MCF 10A (cell line): ENCODE measurements at places on chromosomes 7 and 10. TPM values are rescaled to one million over a fixed set of nuclear protein-coding genes. Genes with fewer than 3 reads are reported as not detected.

DNA sequence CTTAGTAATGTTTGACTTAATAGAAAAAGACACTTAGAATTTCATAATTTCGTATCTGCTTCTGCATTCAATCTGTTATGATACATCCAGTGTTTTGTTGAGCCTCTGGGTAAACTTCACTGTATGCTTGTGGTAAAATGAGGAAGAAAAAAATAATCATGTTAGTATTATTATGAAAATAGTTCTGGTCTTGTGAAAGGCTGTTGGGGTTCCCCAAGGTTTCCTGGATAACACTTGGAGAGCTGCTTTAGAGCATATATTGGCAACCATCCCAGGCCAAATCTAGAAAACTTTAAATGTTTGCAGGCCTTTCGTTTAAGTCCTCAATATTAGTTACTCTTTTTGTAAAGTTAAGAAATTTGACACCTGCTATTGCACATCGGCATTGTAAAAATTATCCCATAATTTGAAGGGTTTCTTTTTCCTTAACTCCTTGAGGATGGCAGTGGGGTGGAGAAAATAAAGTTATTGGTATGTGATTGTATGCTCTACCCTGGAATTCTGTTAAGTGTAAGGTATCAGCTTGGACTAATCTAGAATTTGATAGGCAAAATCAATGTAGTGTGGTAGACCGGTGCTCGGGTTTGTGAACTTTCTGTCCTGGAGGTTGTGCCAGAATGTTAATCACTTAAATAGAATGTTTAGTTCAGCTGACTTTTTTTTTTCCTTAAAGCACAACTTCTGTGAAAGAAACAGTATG, 54.5 kb downstream of the WAC start:
- peak; percentile 35 for DNase-seq

GRCh38 chr7:98038731-98039130, 48.7 kb upstream of the OCM2 start:
- DNase-seq: no peak

GRCh38 chr10:101889256-101890210, 45.9 kb upstream of the KCNIP2 start:
- DNase-seq: peak; percentile 81

- DNase-seq: no peak
Measured at GRCh38 chr7:153017223-153017622, 257.7 kb downstream of the ACTR3B start.

DNA sequence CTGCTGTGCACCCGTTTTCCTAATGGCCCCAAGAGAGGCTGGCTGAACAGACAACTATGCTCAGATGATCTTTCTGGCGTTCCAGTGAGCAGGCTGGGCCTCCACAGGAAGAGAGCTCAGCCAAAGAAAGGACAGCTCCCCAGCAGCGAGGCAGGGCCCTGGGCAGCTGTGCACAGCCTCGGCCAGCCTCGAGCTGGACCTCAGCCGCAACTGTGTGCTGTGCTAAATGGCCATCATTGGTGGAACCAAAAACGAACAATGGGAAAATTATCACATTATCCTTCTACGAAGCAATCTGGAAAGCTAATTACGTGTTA, 97.5 kb downstream of the CTBP2 start:
- no peak for DNase-seq

GRCh38 chr10:66151346-66151745, 774.5 kb upstream of the LRRTM3 start:
- DNase-seq: peak; percentile 50

DNA sequence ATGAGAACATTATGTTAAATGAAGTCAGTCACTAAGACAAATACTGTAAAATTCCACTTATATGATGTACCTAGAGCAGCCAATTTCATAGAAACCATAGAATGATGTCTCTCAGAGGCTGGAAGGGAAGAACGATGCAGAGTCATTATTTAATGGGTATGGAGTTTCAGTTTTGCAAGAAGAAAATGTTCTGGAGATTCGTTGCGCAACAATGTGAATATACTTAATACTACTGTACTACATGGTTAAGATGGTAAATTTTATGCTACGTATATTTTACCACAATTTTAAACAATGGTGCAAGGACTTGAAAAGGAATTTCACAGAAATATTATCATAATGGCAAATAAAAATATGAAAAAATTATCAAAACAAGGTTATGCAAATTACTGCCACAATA, 972.6 kb downstream of the KCNMA1 start:
- no peak for DNase-seq

DNA sequence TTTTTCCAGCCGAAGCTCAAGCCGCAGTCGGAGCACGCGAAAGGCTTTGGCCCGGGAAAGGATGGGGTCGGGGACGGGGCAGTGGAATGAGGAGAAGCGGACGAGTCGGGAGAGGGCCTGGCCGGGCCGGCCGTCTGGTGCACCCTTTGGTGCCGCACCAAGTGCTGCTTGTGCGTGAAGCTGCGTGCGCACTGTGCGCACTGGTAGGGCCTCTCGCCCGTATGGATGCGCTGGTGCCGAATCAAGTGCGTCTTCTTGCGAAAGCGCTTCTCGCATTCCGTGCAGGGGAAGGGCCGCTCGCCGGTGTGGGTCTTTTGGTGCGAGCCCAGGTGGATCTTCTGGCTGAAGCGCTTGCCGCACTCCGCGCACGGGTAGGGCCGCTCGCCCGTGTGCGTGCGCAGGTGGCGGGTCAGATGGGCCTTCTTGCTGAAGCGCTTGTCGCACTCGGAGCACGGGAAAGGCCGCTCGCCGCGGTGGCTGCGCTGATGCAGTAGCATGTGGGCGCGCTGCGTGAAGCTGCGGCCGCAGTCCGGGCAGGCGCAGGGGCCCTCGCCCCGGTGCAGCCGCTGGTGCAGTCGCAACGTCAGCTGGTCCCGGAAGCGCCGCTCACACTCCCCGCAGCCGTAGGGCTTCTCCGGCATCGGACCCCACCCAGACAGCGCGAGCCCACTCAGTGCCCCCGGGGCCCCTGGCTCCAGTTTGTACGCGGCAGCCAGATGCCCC, 7.8 kb downstream of the ZNF467 start:
- no peak for DNase-seq

GRCh38 chr10:86046845-86047460, 319.6 kb downstream of the GRID1 start:
- peak; percentile 43 for DNase-seq

DNA sequence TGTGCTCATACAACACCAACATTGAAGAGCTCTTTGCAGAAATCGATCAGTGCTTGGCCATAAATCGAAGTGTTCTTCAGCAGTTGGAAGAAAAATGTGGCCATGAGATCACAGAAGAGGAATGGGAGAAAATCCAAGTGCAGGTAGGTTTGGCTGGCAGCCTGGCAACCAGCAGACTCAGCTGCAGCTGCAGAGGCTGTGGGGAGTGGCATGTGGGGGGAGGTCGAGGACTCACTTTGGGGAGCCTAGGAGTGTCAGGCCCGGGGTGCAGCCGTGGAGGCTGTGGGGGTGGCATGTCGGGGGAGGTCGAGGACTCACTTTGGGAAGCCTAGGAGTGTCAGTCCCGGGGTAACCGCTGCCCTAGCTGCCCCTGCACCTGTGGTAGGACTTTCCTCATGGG, 35.1 kb downstream of the RNF32 start:
- no peak for DNase-seq

- peak; percentile 59 for DNase-seq
Measured at GRCh38 chr10:14604181-14605142, 170.2 kb downstream of the FAM107B start.

DNA sequence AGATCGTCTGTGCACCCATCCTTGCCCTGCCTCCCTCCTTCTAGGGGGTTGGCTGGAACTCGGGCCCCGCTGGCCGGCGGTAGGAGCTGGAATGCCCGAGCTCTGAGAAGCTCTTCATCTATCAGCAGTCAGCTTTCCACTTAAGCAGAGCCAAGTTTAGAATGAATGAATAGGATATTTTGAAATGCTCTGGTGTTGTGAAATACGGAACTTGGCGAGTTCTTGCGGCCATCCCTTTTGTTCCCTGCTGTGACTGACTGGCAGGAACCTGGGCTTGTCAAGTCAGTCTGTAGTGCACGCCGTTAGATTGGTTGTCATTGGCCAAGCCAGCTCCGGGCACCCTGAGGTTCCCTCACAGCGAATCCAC, 33.3 kb downstream of the FOXK1 start:
- DNase-seq: peak; percentile 96

DNA sequence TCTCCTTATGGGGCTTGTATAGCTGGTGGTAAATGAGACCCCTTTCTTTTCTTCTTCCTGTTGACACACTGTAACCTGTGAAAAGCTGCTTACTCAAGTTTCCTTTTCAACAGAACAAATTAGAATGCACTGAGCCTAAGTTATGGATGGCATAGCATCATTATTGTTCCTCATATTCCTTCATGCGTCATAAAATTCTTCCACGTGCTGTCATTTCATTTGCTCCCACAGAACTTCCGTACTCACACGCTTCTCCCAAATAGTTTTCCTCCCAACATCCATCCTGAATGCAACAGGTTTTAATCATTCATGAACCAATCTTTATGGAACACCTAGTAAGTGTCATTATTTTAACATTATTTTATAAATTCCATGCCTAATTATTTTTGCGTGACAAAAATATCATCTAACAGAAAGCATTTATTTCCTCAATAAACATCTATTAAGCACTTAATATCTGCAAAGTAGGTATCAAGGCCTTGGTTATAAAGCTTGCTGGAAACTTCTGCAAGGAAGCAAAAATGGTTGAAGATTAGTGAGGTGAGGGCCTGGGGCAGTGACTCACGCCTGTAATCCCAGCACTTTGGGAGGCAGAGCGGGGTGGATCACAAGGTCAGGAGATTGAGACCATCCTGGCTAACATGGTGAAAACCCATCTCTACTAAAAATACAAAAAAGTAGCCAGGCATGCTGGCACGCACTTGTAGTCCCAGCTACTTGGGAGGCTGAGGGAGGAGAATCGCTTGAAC, 18.9 kb upstream of the SEPTIN7 start:
- no peak for DNase-seq

- no peak for DNase-seq
Measured at GRCh38 chr10:33772370-33773252, 438.1 kb upstream of the NRP1 start.

DNA sequence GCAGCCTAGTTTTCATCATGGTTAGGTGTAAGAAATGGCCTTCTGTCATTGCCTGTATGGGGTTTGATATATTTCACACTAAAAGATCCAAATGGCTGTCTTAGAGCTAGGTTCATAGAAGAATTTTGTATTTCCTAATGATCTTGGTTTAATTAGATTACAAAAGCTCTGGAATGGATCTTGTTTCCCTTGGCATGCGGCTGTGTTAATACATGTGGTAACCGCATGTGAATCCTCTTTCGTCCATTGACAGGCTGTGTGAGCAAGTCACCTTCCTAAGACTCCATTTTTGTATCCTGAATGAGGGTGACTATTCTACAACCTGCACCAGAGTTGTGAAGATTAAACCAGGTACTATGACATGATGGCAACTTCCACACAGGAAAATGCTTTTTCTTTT, 12.4 kb upstream of the FZD1 start:
- DNase-seq: peak; percentile 27

The ARMC10 gene
- total RNA-seq: 43.4 and 52.0 TPM in 2 replicates

The IFT22 gene
- total RNA-seq: 21.5 and 33.8 TPM in 2 replicates

The PTF1A gene
- total RNA-seq: not detected in 2 replicates

The ZNF467 gene
- 3.2 and 3.7 TPM in 2 replicates for total RNA-seq

The KIAA1549 gene
- total RNA-seq: 7.1 and 8.4 TPM in 2 replicates

The MOGAT3 gene
- total RNA-seq: not detected in 2 replicates
